Stimulated activated CD4-positive, alpha-beta T cell treated with anti-CD3 and anti-CD28 coated beads, Interleukin-15, amount 100 ng/mL, for 1 hour (primary cell): ENCODE measurements at places on chromosomes 3 and 15.

GRCh38 chr3:9778143-9779074 lies 8.7 kb upstream of the CAMK1 start:
- DNase-seq, result peak; percentile 35

GRCh38 chr15:37361621-37362020 lies 261.3 kb upstream of the MEIS2 start:
- no peak for DNase-seq

- no peak for DNase-seq
These were observed 12.4 kb downstream of the RTP2 start for GRCh38 chr3:187689984-187690383.

DNA sequence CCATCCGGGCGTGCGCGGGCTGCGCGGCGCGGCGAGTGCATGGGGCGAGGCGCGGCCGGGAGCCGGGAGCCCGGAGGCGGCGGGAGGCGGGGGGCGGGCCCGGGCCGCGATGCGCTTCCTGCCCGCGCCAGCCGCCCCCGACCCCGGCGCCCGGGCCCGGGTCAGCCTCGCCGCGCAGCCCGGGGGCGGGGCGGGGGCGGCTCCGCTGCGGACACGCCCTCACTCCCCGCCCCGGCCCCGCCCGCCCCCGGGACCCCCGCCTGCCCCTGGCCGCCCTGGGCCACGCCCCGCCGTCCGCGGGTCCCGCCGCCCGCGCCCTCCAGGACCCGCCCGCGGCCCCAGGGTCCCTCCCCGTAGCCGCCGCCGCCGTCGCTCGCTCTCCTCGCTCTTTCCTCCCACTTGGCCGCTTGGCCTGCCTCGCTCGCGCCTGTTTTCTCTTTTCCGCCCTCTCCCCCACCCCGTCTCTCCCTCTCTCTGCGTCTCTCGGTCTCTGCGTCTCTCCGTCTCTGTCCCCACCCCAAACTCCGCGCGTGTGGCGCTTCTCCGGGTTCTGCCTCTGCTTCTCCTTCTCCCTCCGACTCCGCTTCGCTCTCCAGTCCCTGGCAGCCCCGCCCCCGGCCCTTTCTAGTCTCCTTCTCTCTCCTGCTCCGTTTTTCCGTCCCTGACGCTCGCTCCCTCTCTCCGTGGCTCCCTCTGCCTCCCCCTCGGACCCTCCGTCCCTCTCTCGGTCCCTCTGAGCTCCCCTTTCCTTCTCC lies at the start of gene PLXND1:
Gene PLXND1 (minus strand): TSS at position 41 of the 755 bp plus-strand sequence. CDS start 37 bp downstream, at position 4.
- no peak for DNase-seq

GRCh38 chr3:12719984-12720898 lies 38.8 kb downstream of the TMEM40 start:
- peak; percentile 40 for DNase-seq

DNA sequence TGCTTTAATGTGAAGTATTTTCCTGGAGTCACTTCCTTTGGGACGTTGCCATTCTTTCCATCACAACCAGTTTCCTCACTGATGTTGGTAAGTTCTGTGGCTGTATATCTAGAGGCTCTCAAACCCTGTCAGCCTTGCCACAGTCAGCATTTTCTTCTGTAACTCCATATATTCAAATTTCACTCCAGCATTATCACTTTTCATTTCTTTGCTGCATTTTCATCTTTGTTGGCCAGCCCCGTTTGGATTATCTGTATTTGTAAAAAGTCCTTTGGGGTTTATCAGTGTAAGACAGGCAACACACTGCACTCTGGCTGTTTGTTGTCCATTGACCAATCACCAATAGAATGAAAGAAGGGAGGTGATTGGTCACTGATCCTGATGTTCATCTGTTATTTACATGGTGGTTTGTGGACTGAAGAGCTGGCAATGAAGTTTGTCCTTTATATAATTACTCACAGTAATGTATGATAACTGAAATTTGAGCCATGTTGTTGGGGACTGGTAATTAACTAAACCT lies 20.3 kb downstream of the GMPS start:
- no peak for DNase-seq

- no peak for DNase-seq
These were observed 172.3 kb downstream of the MYRIP start for GRCh38 chr3:39981547-39982184.

DNA sequence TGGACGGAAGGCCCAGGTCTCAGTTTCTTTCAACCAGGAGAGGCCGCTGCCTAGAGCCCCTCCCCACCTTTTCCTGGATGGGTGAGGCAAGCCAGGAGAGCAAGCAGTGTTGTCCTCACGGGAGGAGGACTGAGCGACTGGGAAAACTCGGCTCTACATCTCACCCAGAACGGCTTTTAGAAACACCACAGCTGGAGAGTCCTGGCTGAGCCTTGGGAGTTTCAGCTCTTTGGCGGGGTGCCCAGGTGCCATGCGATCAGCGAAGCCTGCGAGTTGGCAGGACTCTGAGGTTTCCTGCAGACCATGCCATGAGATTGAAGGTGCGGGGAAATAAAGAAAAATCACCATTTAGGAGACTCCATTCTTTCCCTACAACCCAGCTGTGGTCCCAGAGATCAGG lies 26.0 kb downstream of the PPCDC start:
- no peak for DNase-seq

DNA sequence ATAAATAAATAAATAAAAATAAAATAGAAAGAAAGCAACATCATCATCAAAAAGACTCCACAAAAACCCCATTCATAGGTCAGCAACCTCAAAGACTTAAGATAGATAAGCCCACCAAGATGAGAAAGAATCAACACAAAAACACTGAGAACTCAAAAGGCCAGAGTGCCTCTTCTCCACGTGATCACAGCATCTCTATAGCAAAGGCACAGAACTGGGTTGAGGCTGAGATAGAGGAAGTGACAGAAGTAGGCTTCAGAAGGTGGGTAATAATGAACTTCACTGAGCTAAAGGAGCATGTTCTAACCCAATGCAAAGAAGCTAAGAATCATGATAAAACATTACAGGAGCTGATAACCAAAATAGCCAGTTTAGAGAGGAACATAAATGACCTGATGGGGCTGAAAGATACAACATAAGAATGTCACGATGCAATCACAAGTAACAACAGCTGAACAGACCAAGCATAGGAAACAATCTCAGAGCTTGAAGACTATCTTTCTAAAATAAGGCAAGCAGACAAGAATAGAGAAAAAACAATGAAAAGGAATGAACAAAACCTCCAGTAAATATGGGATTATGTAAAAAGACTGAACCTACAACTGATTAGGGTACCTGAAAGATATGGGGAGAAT lies 26.4 kb downstream of the GNB5 start:
- no peak for DNase-seq
